Fibroblast of skin of left biceps (primary cell): ENCODE measurements at places on chromosomes 3 and 15.

DNA sequence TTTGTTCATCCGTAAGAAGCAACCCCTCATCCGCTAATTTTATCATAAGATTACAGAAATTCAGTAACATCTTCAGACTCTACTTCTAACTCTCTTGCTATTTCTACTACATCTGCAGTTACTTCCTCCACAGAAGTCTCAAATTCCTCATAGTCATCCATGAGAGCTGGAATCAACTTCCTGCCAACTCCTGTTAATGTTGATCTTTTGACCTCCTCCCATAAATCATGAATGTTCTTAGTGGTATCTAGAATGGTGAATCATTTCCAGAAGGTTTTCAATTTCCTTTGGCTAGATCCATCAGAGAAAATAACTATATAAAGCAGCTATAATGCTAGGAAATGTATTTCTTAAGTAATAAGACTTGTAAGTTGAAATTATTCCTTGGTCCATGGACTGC, 115.1 kb downstream of the TAFA4 start:
- DNase-seq, result no peak

DNA sequence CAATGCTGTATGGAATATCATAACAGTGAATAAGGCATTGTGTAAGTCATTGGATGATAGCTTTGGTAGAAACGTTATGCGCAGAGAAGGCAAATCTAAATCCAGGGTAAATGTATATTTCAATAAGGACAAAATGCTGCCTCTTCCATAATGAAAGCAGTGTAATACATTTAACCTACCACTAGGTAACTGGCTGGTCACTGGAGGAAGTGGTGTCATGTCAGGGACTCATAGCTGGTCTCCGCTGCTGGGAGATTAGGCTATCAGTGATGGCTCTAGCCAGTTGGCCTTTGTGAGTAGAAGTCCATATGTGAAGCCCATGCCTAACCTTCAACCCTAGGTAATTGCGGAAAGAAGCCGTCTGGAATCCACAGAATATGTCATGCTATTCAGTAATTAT, 140.9 kb downstream of the NLGN1 start:
- DNase-seq, result no peak

- DNase-seq, result peak; percentile 22
Observed at GRCh38 chr3:55066551-55067047, 138.7 kb upstream of the LRTM1 start.

GRCh38 chr3:99253963-99254355, 352.5 kb upstream of the DCBLD2 start:
- DNase-seq, result no peak

- DNase-seq, result no peak
Observed at GRCh38 chr3:140145528-140145927, 210.5 kb downstream of the CLSTN2 start.

DNA sequence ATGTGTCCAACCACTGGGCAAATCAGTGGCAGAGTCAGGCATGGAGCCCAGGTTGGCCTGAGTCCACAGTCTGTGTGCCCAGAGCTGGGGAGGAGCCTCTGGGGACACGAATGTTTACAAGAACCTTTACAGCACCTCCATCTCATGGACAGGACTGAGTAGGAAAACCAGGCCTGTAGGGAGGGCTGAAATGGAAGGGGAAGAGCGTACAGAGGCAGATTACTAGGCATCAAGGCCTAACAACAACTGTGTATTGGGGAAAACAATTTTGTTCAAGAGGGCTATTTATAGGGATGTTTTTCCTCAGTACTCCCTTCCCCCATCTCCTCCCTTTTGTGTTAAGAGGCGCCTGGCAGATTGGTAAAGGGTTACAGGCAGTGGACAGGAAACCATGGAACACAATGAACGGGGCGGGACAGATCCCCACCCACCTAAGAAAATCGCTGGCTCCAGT, 15.1 kb upstream of the ARHGAP31 start:
- no peak for DNase-seq
